Type B pancreatic cell (in vitro differentiated cells): ENCODE measurements at places on chromosomes 5 and 9. TPM values are rescaled to one million over a fixed set of nuclear protein-coding genes. Genes with fewer than 3 reads are reported as not detected.

GRCh38 chr5:155485386-155485785, 471.8 kb downstream of the KIF4B start:
- no peak for DNase-seq

DNA sequence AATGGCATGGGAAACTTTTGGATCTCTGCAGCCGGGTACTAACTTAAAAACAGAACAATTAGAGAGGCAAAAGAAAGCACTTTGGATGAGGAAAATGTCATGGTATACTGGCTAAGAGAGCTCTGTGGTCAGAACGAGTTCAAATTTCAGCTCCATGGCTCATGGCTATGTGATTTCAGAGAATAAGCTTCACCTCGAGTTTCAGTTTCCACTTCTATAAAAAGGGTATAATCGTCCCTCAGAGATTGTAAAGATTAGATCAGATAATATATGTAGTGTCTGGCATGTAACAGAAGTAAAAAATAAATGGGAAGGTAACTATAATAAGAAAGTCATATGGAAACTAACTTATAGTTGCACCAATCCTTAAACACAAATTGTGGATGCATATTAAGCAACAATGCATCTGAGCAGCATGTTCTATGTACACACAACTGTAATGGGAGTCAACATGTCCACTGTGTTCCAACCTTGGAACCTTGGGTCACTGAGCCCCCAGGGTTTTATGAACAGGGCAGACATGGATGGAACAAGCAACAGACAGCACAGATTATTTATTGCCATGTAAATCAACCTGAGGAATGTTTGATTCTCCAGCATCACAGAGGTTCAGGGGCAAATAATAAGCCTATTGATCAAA, 145.4 kb downstream of the MAPKAP1 start:
- no peak for DNase-seq

DNA sequence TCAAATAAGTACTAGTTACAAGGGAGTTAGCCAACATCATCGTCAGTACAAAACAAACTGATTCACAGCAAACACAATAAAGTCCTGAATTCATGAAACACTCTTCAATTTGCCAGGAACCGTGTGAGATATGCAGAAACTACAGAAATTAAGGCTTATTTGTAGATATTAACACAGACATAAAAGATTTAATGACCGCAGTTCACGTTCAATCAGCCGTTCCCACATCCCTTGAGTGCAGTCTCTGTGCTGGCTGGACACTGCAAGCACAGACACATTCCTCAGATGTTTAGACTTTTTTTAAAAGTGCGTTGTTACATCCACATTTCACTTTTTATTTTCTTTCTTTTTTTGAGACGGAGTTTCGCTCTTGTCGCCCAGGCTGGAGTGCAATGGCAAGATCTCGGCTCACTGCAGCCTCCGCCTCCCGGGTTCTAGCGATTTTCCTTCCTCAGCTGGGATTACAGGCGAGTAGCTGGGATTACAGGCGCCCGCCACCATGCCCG, 566 bp upstream of the CEP78 start:
- no peak for DNase-seq

DNA sequence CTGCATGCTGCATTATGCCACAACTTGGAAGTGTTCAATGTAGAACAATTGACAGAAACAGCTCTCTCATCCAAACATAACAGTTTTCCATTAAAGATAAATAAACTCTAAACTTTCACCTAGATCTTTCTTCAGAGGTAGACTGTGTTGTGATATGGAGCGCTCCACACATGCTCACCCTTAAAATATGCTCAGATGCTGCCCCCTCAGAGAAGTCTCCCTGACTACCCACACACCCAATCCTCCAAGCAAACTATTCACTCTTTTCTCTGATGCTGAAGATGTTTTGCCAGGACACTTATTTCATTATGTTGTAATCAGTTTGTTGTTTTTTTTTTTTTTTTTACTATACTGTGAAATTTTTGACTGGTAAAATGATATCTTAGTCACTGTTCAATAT, 206.6 kb upstream of the RASA1 start:
- no peak for DNase-seq

DNA sequence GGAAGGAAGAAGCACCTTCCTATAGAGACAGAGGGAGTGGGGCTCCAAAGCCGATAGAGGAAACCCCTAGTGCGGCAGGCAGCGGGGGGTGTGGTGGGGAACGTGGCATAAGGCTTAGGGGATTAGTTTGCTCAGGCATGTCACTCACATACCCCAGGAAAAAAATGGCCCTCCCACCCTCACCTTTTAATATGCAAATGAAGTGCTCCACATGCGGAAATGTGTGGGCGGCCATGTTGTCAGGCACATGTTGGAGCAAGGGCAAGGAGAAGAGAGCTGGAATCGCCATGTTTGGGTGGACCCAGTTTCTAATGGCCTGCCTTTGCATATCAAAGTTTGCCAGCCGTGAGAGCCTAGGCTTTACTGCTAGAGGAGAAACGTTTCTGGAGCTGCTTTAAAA, 758.8 kb downstream of the NR2F1-AS1 start:
- no peak for DNase-seq

DNA sequence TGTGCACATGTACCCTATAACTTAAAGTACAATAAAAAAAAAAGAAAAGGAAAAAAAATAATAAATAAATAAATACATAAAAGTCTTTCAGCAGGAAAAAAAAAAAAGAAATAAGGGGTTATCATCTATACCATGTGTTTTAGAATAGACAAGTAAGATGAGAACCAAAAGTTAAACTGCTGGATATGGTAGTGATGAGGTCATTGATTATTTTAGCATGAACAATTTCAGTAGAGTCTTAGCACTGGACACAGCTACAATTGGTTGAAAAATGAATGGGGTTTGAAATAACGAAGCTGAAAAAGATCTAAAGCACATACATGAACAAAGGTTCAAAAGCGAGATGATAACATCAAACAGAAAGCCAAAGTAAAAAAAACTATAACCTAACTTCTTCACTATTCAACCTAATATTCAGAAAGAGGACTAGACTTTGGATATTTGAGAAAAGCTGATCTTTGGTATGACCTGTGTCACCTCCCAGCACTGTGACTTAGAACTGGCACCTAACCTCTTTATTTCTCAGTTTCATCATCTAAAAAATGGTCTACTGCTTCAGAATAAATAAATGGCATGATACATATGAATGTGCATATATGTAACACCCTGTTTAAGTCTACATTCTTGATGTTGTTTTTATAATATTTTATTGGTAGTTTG, 133.3 kb downstream of the RAB3C start:
- no peak for DNase-seq

DNA sequence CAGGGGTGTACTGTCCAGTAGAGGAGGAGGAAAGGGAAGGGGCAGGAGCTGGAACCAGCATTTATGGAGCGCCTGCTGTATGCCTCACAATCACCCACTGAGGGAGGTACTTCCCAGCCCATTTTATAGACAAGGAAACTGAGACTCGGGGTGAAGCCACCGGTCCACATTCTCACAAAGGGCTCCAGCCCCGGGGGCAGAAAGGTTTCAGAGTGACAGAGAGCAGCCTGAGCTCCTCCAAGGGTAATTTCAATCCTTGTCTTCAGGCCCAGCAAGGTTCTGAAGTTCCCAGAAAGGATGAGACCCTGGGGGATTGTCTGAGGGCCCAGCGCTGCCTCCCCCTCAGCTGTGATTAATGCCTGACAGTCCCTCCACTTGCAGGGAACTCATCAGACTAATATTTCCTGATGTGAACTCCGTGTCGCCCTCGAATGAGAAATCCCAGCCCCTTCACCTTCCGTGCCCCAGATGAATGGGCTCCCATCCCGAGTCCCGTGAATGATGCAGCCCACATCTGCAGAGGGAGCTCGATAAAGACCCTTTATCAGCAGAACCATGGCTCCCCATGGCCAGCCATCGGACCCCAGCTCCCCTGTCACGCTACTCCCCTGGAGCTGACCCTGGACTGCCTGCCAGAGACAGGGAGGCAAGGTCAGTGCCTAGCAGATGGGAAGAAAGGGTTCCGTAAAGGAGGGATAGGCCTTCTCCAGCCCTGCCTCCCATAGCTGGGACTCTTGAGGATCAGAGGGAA, 32.1 kb upstream of the MVB12B start:
- no peak for DNase-seq

GRCh38 chr5:582936-583635, 29.1 kb upstream of the CEP72 start:
- DNase-seq: no peak

GRCh38 chr5:112693301-112693700, 44.4 kb upstream of the APC start:
- no peak for DNase-seq

- DNase-seq: no peak
These were observed 25.5 kb downstream of the DDX31 start for GRCh38 chr9:132644251-132644650.

DNA sequence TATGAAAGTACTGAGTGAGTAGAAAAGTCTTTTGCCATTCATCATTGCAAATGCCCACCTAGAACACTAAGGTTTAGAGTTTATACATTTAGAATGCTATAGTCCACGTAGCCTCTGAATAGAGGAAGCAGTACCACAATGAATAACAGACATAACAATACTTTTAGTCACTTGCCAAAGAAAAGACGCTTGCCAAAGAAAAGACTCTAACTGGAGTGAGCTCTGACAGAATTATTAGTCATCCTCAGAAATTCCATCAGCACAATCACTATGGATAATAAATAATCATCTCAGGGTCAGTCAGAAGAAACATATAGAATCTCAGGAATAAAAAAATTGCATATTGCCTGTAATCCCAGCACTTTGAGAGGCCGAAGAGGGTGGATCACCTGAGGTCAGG, 168.5 kb upstream of the TARS1 start:
- no peak for DNase-seq

DNA sequence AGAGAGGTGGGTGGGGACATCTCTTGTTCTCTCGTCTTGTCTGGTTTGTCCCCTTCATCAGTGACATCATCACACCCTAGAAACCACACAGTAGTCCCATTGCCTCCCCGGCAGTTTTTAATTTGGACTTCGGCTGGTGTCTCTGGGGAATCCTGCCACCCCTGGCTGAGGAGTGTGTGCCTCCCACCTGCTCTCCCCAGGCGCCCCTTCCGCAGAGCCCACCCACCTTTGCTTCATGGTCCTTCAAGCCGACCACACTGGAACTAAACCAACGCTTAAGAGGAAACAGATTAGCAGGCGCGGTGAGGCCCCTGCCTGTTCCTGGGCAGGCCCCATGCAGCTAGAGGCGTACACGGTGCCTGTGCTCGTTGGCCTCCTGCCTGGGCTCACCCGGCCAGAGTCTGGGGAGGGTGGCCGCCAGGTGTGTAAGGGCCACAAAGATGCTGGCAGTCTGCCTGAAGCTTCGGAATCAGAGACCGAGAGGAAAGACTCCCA, 107.6 kb upstream of the SPRY4 start:
- no peak for DNase-seq

- no peak for DNase-seq
These were observed 6.8 kb upstream of the SLC2A8 start for GRCh38 chr9:127390248-127390545.

DNA sequence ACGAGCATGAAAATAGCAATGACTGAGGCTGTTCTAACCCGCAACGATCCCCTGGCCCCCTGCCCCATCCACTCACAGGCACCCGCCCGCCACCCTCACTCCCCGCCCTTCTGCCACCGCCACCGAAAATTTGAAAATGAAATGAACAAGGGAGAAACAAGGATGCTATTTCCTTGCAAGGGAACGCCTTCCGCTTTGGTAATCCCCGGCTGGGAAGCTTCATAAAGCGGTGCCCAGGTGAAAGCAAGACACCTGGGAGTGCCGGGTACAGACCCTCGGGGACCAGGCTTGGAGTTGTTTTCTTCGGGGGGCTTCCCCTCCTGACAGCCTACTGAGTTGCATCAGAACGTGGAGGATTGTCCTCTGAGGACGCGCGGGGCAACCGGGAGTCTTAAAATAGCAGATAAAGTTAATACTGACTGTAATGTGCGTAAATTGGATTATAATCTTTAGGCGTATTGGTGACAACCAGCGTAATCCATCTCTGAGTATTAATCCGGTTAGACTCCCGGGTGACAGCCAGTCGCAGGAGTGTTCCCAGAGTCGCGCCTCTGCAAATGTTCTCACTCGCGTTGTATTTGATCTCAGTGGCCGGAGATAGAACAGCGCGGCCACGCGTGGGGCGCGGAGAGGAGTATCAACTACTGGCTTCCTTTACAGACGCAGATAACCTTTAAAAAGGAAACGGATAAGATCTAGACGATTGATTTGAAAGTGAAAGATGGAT, 885 bp upstream of the MLLT3 start:
- no peak for DNase-seq

DNA sequence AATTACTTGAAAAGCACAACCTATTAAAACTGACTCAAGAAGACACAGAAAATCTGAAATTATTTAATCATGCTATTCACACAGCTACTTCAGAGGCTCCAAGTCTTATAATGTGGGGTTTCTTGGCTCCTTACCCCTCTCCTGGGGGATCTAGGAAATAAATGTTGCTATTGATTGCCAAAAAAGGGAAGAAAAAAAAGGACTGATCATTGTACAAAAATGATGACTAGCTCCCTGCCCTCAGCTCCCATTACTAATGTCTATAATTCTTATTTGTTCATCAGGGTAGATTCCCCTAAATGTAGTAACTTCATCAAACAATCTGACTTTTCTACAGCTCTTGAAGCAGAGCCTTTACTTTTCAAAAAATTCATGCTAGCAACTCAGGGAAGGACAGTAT, 3.3 kb upstream of the SMC5 start:
- DNase-seq: no peak

The IL5 gene
- not detected in 2 replicates for total RNA-seq

The SIT1 gene
- not detected in 2 replicates for total RNA-seq

The GFPT2 gene
- total RNA-seq: 1.1 and 17.6 TPM in 2 replicates

The DBH gene
- 0.10 and 0.12 TPM in 2 replicates for total RNA-seq
